ENCODE measurements at places on chromosomes 1 and 21. TPM values are rescaled to one million over a fixed set of nuclear protein-coding genes. Genes with fewer than 3 reads are reported as not detected.

The DNAJC28 gene
- 4.5 TPM for total RNA-seq

- no peak for DNase-seq
- no peak overlapping the region for H3K4me3 ChIP-seq
- H3K27ac ChIP-seq, result no peak overlapping the region
- H3K4me1 ChIP-seq, result peaks cover 6% of the 10 kb centered on the region
- H3K27me3 ChIP-seq, result no peaks in the 10 kb centered on the region
These were observed 230.3 kb upstream of the USP24 start for GRCh38 chr1:55445416-55445815.

DNA sequence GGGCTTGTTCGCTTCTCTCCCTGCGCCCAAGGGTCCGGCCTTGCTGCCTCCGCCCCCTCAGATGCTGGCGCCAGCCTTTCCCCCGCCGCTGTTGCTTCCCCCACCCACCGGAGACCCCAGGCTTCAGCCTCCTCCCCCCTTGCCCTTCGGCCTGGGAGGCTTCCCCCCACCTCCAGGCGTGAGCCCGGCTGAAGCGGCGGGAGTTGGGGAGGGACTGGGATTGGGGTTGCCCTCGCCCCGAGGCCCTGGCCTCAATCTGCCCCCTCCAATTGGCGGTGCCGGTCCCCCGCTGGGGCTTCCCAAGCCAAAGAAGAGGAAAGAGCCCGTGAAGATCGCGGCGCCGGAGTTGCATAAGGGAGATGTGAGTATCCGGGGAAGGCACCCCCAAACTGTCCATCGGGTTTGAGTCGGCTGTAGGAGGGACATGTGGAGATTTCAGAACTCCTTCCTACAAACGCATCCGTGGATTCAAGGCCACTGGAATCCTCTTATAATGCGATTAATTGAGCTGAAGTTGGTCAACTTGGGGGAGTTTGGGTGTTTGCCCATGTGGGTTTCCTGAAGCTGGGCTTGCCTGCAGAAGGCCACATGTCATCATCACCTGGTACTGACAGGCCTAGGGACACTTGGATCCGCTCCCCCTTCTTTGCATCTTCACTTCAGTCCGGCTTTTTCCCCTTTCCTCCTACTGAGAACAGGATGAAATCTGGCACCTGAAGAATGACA, 707 bp downstream of the PRCC start:
- H3K4me3 ChIP-seq, result peak overlapping the region; percentile 95
- H3K36me3 ChIP-seq, result no peaks in the 10 kb centered on the region
- H3K27ac ChIP-seq, result peak overlapping the region; percentile 96

DNA sequence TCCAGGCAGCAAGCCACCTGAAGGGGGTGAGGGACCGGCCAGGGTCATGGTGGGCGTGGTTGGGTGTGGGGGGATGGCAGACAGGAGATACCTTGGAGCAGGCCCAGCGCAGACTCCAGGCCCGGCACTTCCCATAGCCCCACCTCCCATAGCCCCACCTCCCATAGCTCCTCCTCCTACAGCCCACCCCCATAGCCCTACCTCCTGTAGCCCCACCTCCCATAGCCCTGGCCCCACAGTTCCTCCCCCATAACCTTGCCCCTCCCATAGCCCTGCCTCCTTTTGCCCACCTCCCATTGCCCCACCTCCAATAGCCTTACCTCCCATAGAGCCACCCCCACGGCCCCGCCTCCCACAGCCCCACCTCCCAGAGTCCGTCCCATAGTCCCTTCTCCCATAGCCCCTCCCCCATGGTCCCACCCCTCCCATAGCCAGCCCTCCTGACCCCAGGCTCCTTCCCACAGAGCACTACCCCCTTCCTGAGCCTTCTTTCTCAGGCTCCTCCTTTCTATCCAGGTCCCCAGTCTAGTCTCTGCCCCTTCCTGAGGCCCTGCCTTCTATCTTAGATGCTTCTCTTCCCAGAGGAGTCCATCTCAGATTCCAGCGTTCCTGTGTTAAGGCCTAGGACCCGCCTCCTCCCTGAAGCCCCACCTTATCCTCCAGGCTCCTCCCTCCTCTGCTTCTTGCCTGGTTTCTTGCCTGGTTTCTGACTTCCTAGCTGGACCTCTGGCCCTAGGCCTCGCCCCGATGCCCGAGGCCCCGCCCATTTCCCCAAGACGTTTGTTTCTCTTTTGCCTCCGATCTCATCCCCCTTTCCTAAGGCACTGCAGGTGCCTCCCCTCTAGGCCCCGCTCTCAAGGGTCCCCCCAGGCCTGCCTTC, 46.8 kb downstream of the PTPRU start:
- no peaks in the 10 kb centered on the region for H3K36me3 ChIP-seq
- H3K27ac ChIP-seq, result no peak overlapping the region
- H3K4me3 ChIP-seq, result no peak overlapping the region
- no peaks in the 10 kb centered on the region for H3K4me1 ChIP-seq

The ATP6V1G3 gene
- total RNA-seq, result not detected

GRCh38 chr1:245234217-245235081, 79.7 kb downstream of the KIF26B start:
- no peak for DNase-seq
- peaks cover 3% of the 10 kb centered on the region for H3K27me3 ChIP-seq
- H3K36me3 ChIP-seq, result no peaks in the 10 kb centered on the region
- H3K4me1 ChIP-seq, result no peaks in the 10 kb centered on the region
- no peak overlapping the region for H3K4me3 ChIP-seq
- no peak overlapping the region for H3K27ac ChIP-seq
